ENCODE measurements at places on chromosomes 6 and 20.

DNA sequence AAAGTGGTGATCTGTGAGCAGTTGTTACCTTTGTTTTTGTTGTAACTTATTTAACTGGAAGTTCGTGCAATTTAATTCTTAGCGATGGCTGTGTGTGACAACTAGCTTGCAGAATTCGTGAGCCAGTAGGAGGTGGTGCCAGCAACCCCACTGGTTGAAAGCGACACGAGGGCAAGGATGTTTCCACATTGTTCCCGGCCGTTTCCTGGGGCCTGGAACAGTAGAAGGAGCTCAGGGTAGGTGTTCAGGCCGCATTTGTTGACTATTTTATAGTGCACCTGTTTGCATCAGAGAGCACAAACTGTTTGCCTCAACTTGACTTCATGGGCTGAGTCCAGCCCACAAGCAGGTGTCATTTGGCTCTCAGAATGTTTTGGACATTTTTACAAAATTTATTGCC, 112.1 kb upstream of the PTPN1 start:
- no peak for DNase-seq

GRCh38 chr6:98525860-98526259, 308.5 kb upstream of the POU3F2 start:
- no peak for DNase-seq

- no peak for DNase-seq
Observed at GRCh38 chr20:20014659-20015058, 2.5 kb upstream of the NAA20 start.

GRCh38 chr20:21315138-21315537, 12.0 kb downstream of the XRN2 start:
- DNase-seq, result no peak

GRCh38 chr6:42383421-42384205, 68.1 kb downstream of the TRERF1 start:
- DNase-seq, result no peak

DNA sequence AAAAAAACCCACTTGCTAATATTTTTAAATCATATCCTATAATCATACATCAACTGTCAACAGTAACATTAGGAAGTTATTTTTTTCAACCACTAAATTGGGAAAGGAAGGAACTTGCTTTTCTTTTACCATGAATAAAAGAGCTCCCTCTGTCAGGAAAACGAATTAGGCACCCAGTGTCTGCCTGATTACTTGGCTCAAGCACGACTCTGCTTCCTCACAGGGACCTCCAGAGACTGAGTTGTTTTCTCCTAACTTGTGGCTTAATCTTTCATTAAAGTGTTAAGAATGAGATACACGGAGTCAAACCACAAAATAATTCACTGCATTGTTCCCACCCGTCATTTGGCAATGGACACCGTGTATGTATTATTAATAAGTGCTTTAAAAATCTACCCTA, 1405.1 kb upstream of the EYS start:
- DNase-seq, result no peak

DNA sequence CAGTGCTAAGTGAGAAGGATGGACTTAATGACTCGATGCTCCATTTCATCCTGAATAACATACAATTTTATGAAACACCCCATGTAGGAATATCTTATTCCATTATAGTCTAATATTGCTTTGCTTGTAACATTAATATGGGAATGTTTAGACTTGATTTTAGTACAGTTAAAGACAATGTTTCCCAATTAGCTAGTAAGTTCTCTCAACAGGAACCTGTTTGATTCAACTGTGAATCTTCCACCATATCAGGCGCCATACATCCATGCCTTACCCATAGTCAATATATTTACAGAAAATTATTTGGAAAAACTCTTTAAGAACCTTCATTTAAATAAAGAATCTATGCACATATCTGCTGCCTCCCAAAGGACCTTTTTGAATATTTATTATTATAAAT, 3.3 kb downstream of the NDRG3 start:
- no peak for DNase-seq

GRCh38 chr6:4666886-4667513, 109.2 kb upstream of the CDYL start:
- DNase-seq, result no peak

DNA sequence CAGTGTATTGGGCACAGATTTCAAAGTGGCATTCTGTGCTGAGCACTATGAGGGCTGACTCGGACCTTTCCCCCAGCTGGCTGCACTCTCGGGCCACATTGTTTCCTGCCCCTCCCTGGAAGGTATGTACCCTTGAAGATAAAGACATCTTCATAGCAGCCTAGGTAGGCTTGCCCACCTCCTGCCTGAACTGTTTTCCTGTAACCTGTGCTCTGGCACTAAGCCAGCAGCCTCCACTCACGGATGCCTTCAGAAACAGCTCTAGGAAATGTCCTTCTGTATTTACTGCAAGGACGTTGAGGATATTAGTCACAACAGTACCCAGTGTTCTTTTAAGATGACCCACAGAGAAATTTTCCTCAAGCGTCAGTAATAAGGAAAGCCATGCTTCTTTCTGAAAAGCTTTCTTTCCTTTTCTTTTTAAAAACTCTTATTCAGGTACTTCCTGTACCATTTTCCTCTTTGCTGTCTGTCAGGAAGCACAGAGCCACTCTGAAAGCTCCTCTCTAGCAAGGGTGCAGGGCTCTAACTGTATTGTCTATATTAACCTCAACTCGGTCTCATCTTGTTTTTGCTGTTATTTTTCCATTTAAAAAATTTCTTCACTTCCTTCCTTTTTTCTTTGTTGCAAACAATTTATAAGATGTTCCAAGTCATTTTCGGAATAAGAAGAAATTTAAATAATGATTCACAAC, 43.5 kb downstream of the TTI1 start:
- DNase-seq, result no peak

DNA sequence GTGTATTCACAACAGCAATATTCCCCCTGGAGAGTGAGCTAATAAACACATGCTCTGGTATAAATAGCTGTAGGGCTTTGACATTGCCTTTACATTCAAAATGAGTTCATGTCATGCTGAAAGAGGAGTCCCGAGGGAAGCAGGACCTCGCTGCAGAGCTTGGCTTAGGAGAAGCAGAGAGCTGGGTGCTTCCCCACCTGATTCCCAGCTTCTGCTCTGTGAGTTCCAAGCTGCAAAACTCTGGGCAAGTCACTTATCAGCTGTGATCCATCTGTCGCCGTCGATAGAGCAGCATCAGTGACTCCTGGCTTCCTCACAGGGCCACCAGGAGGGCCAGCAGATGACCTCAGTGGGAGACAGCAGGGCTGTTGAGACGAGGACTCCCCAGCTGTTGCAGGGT, 241.8 kb downstream of the ANKRD60 start:
- DNase-seq, result no peak

GRCh38 chr6:151098166-151098565, 141.6 kb upstream of the AKAP12 start:
- no peak for DNase-seq

GRCh38 chr6:158892266-158892665, 73.1 kb upstream of the EZR start:
- DNase-seq, result no peak

GRCh38 chr6:108798670-108799353, 49.4 kb upstream of the ARMC2 start:
- peak; percentile 60 for DNase-seq

DNA sequence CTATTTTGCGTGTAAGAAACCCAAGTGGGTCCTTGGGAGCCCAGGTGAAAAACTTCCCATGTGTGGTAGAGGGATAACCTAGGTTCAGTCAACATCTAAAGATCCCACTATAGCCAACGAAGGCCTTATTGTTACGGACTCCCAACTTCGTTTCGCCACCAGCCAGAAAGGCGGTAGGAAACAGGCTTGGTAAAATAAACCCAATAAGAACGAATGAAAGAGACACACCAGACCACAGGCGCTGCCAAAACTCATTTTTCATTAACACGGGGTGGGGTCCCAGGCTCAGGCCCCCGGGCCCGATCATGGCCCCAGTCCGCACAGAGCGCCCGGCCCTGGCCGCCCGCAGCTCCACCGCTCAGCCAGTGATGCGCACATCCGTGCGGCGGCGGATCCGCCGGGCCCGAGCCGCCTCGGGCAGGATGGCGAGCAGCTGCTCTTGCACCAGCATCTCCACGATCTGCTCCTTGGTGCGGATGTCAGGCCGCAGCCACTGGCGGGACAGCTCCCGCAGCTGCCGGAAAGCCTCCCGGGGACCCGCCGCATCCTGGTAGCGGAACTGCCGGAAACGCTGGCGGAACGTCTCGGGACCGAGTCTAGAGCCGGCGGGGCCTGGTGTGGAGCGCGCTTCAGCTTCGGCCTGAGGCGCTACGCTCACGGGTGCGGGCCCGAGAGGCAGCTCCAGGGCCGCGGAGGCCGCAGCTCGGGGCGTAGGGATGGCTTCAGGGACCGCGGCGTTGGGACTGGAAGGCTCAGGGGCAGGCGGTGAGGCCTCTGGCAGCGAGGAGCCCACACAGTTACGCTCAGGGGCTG, 709 bp downstream of the SCAND1 start:
- DNase-seq, result peak; percentile 70

DNA sequence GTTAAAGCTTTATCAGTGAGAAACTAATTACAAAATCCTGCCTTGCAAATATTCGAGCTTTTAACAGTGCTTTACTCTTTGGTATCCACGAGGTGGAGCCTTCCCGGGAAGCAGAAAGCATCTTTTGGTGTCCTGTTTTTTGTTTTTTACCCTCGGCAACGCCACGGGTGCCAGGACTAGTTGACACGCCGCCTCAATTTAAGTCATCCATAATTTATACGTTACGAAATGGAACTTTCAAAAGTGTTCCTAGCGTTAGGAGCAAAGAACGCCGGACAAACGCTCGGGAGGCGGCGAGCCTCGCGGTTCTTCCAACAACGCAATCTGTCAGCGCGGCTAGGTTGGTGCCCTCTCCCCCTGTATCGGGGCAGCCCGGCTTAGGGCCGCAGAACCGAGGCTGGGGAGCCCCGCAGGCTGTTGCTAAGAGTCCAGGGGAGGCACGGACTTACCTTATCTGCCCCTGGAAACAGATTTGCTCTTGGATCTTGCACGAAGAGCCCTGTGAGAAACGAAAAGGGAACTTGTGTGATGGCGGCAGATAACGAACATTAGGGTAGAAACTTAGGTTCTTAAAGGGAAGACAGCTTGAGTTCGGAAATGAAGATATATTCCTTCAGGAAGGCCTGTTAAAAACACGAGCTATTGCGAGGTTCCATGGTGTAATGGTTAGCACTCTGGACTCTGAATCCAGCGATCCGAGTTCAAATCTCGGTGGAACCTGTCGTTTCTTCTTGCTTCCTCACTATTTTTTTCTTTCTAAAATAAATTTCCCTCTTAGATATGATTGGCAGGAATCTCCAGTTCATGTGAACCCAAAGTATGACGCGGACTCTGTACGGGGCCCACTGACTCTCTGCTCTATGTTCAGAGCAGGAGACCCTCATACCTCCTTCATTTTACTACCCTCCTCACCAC, 46.2 kb upstream of the ZNF184 start:
- DNase-seq, result peak; percentile 72

GRCh38 chr6:165674155-165675029, 11.4 kb upstream of the PDE10A start:
- DNase-seq, result no peak

GRCh38 chr6:116531675-116532570, 13.6 kb downstream of the TRAPPC3L start:
- peak; percentile 54 for DNase-seq

DNA sequence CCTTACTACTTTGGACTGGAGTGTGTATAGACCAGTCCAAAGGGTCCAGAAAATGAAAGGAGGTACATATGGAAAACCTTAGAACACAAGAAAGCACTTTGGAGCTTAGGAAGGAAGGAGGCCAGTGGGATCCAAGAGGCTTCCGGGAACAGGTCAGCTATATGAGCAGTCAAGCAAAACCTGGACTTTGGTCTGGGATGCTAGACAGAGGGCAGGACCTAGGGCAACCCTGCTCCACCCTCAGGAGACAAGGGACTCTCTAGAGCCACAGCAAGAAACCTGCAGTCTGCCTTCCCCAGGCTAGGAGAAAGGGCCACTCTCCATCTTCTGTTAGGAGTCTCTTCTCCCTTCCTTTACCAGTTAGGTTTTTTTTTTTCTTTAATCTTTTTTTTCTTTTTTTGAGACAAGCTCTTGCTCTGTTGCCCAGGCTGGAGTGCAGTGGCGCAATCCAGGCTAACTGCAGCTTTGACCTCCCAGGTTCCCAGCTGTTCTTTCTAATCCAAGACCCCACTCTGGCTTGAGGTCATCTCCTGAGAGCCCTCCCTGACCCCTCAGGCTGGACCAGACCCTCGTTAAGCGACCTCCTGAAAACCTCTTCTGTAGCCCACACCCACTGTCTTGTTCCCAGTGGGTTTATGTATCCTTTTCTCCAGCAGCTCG, 4.6 kb downstream of the KCNK5 start:
- no peak for DNase-seq

DNA sequence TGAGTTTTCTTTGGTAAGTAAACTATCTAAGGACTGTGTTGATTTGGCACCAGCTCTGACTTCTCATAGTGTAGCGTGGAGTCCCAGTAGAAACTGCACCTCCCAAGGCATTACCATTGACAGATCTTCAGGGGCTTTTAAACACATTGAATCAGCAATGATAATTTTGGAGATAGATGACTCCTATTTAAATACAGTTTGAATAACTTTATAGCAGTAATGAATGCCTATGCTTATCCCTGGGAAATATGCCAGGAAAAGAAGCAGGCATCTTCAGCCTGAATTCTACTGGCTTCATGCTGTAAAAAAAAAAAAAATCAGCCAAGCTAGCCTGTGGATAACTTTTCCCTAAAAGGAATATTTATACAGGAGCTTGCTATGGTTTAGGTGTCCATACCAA, 895.9 kb downstream of the EYS start:
- no peak for DNase-seq

GRCh38 chr6:13437218-13437996, 50.0 kb downstream of the GFOD1 start:
- DNase-seq, result no peak

- DNase-seq, result no peak
Observed at GRCh38 chr20:51542033-51542570, 417 bp downstream of the NFATC2 start.

GRCh38 chr6:121187833-121188200, 146.5 kb downstream of the TBC1D32 start:
- no peak for DNase-seq

- no peak for DNase-seq
Observed at GRCh38 chr6:12198851-12199250, 91.3 kb upstream of the EDN1 start.

GRCh38 chr6:110816677-110817076, 1.4 kb upstream of the CDK19 start:
- no peak for DNase-seq

GRCh38 chr6:69866351-69866769, at the start of gene COL19A1:
Gene COL19A1, plus strand, starts transcription at chr6:69866556. Its CDS starts 13,012 bp downstream, at chr6:69879568.
- no peak for DNase-seq

- DNase-seq, result no peak
Observed at GRCh38 chr20:51034476-51034875, 11.6 kb upstream of the KCNG1 start.

DNA sequence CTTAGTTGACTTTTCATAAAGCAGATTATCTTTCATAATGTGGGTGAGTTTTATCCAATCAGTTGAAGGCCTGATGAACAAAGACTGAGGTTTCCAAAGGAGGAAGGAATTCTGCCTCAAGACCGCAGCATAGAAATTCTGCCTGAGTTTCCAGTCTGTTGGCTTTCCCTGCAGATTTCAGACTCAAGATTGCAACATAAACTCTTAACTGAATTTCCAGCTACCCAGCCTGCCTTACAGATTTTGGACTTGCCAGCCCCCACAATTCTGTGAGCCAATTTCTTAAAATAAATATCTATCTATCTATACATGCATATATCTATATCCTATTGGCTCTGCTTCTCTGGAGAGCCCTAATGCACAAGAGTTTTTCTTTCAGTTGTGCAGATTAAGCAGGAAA, 57.3 kb upstream of the SMLR1 start:
- no peak for DNase-seq

- no peak for DNase-seq
Observed at GRCh38 chr6:141123497-141123896, 1009.2 kb upstream of the GJE1 start.

GRCh38 chr6:145561095-145562072, 173.9 kb downstream of the EPM2A start:
- no peak for DNase-seq

All from D341Med (cell line).